ENCODE measurements at places on chromosomes 6 and 20. TPM values are rescaled to one million over a fixed set of nuclear protein-coding genes. Genes with fewer than 3 reads are reported as not detected.

GRCh38 chr6:139732451-139732850 is 358.0 kb upstream of the CITED2 start:
- H3K27me3 ChIP-seq: no peaks in the 10 kb centered on the region
- H3K4me3 ChIP-seq: no peak overlapping the region
- peaks cover 43% of the 10 kb centered on the region for H3K4me1 ChIP-seq

DNA sequence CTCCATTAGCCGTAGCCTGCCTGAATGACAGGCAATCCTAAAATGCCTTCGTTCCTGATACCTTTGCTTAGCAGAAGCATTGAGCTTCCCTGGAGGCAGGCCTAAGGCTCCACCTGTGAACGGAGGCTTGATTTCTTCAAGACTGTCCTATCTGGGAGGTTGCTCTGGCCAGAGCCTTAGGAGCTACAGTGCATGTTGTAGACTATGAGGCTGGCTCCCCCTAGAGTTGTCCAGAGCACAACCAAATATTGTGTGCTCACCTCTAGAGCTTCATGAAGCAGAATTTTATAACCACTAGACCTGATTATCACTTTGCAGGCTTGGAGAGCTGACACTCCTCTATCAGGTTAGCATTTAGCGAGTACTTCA is 217.8 kb downstream of the MAFB start:
- DNase-seq: no peak
- H3K27me3 ChIP-seq: no peaks in the 10 kb centered on the region
- H3K36me3 ChIP-seq: no peaks in the 10 kb centered on the region
- H3K4me1 ChIP-seq: no peaks in the 10 kb centered on the region
- H3K27ac ChIP-seq: no peak overlapping the region
- no peak overlapping the region for H3K4me3 ChIP-seq

DNA sequence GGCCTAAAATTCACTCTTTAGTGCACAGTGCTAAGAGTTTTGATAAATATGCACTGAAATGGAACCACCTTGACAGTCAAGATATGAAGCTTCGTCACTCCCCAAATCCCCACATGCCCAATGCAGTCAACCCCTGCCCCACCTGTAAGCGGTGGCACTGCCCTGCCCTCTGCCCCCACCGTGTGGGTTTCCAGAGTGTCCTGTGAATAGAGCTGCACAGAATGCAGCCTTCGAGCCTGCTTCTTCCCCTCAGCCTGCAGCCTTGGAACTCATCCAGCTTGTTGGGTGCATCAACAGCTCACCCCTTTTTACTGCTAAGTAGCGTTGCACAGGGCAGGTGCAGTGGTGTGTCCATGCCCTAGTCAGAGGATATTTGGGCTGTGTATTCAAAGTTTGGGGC is 216.3 kb downstream of the SYNDIG1 start:
- H3K27me3 ChIP-seq: peaks cover 13% of the 10 kb centered on the region
- no peak for DNase-seq
- H3K36me3 ChIP-seq: no peaks in the 10 kb centered on the region
- H3K4me1 ChIP-seq: no peaks in the 10 kb centered on the region
- no peak overlapping the region for H3K4me3 ChIP-seq
- H3K27ac ChIP-seq: no peak overlapping the region

GRCh38 chr6:170166511-170167122 is 124.3 kb downstream of the DLL1 start:
- H3K36me3 ChIP-seq: no peaks in the 10 kb centered on the region
- H3K4me3 ChIP-seq: no peak overlapping the region
- no peaks in the 10 kb centered on the region for H3K4me1 ChIP-seq
- DNase-seq: no peak
- H3K27ac ChIP-seq: no peak overlapping the region

DNA sequence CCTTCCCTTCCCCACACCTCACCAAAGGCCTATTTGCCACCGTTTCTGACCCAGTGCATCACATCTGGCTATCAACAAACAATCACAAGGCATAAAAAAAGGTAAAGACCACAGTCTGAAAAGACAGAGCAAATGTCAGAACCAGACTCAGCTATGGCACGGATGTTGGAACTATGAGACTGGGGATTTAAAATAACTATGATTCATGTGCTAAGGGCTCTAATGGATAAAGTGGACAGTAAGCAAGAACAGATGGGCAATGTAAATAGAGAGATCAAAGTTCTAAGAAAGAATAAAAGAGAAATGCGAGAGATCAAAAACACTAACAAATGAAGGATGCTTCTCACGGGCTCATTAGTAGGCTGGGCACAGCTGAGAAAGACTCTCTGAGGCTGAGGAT is 99.5 kb downstream of the LAMP5 start:
- no peak overlapping the region for H3K27ac ChIP-seq
- H3K27me3 ChIP-seq: no peaks in the 10 kb centered on the region
- H3K36me3 ChIP-seq: no peaks in the 10 kb centered on the region
- DNase-seq: no peak
- no peak overlapping the region for H3K4me3 ChIP-seq
- H3K4me1 ChIP-seq: peaks cover 13% of the 10 kb centered on the region

The AK9 gene
- 6.0 TPM for total RNA-seq

The CALHM6 gene
- total RNA-seq: 4.6 TPM

- no peak overlapping the region for H3K4me3 ChIP-seq
- no peak overlapping the region for H3K27ac ChIP-seq
- DNase-seq: no peak
- no peaks in the 10 kb centered on the region for H3K27me3 ChIP-seq
Measured at GRCh38 chr6:116661594-116661993, 7.0 kb downstream of the ZUP1 start.

The ANGPT4 gene
- total RNA-seq: 0.07 TPM
